Breast epithelium (tissue), 4 donors: ENCODE measurements at places on chromosomes 2 and 18.
A peak's percentile ranks its signal among the peaks of the same experiment; 100 is the strongest.

DNA sequence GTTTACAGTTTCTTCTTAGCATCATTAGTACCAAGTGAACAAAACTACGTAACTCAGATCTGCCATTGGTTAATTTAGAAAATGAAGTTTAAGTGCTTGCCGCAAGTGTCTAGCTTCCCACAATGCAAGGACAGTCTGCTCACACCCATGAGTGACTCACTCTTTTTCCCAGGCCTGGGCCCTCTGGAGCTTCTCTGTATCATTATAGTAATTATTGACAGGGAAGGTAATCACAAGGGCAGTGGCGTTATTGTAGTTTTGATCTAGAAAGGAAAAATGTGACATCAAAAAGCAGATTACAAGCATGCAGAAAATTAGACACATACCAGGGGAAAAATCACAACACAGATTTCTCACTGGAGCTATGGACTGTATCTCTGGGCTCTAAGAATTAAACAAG lies 38.5 kb downstream of the NPC1 start:
- no peak for DNase-seq

DNA sequence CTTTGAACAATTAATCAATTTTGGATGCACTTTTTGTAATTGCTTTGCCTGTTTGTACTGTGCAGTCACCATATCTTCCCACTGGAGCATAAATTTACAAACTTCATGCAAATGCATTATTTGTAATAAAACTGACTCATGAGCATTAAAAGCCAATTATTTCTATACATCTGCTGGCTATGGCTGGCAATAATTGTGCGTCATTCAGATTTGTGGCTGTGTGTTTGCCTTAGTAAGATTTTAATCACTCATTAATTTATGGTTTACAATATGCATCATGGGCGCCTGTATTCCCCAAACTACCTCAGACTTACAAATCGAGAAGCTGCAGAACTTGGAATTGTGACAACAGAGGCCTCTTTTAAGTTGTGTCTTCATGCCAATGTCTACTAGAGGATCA lies 132.4 kb upstream of the TRIB2 start:
- DNase-seq: no peak

DNA sequence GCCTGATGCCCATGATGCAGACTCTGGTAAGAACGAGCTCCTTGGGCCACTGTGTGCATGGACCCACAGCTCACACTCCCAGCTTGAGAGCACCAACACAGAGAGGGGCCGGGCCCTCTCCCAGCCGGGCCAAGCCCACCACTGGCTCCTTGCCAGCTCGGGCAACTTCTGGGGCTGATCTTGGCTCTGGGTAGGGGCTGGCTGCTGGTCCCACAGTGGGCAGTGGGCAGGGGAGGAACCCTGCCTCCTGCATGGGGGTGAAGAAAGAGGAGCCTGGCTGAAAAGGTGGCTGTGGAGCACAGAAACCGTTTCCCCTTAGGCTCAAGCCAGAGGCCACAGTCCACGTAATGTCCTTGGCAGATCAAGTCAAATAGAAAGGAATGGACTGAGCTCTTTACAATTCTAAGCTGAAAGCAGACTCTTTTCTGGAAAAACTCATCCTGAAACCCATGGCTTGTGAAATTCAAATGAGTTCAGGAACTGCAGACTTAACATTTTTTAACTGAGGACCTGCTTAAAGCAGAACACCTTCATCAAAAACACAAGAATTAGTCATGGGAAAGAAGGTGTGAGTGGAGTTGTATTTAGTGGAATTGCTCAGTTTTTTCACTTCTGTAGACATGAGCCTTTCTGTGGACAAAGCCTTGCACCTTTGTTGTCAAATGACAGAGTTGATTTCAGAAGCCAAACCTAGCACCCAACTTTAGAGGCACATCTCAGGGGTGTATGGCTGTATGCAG lies 104.9 kb downstream of the STPG4 start:
- DNase-seq: no peak

DNA sequence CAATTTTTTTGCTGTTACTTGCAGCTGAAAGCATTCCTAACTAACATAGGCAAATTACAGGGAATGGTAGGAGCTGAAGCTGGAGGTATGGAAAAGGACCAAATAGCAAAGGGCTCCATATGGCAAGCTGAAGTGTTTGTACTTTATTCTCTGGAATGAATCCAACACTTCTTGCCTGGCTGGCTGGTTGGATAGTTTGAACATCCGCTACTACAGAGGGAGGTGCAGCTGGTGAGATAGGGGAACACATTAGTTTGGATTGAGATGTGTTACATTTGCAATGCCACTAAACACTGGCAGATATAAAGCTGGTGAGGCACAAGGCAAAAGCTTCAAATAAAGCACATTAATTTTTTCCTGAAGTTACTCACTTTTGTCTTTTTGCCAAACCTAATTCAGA lies 291.5 kb downstream of the SP3 start:
- DNase-seq: no peak

DNA sequence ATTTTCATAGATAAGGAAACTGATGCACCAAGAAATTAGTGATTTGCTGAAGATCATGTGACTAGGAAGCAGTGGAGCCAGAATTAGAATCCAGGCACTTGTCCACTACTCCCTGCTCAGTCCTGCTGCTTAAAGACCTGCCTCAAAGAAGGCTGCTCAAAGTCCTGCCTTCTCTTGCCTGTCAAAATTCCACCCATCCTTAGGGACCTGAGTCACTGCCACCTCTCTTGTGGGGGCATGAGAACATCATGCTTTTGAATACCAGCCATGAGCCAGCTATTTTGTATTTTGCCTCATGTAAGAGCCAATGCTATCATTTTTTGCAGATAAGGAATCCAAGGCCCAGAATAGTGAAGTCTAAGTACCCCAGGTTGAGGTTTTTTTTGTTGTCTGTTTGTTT lies 47.1 kb downstream of the DDX1 start:
- no peak for DNase-seq

- no peak for DNase-seq
These were observed 243.9 kb downstream of the AFF3 start for GRCh38 chr2:99898336-99899048.

DNA sequence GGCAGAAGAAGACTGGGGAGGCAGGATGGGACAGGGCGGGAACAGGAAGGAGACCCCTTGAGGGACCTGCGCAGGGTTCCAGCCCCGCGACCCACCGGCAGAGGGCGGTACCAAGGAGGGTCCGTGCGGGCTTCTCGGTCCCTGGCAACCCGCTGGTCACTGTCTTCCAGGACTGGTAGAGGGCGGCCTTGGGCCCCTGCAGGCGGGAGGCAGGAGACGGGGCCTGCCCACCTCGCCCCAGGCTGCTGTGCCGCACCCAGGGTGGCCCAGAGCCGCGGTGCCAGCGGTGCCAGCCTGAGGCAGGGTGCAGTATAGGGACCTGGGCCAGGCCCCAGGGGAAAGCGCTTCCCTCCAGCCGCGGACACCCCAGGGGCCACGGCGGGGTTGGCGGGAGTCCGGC lies 34.5 kb downstream of the NEURL3 start:
- DNase-seq: no peak

- no peak for DNase-seq
These were observed 32.9 kb downstream of the CENPO start for GRCh38 chr2:24825883-24826772.

DNA sequence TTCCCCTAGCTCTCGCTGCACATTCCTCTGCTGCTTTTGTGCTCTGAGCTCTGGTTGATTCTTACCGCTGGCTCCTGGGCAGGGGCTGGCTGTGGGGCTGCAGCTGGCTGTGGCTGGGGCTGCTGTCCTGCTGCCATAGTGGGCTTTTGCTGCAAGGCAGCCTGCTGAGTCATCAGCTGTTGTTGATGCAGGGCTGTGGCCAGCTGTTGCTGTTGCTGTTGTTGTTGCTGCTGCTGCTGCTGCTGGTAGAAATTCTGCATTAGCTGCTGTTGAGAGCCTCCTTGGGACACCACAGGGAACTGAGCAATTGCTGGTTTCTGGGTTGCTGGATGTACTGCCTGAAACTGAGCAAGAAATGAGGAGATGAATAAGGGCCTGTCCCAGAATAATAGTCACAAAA lies 77.2 kb upstream of the NFU1 start:
- DNase-seq: no peak

GRCh38 chr2:73976803-73977202 lies 7.9 kb upstream of the TET3 start:
- DNase-seq: no peak

DNA sequence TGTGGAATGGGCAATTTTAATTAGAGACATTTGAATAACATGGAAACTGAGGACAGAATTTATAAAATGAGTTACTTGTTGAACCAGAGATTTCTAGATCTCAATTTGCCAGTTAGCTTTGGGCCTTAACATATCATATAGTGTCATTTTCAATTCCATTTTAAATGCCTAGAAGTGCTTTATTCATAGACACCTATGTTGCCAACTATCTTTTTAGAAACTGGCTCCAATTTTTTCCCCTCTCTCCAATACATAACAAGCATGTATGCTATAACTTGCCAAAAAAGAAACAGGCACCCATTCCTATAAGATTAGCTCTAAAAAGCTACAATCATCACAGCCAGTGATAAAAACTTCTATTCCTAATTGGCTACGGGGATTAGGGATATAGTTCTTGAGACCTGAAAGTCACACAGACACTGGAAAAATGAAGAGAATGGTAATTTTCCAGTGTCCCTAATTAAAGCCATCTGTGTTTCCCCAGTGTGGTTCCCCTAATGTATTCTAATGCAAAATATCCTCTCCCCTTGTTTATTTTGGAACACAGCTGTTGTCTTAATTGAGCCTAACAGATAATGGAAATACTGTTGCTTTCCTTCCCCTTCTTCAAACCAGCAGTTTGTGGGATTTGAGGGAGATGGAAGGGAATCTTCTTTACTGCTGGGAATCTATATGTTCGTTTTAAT lies 205.5 kb upstream of the FSHR start:
- no peak for DNase-seq

DNA sequence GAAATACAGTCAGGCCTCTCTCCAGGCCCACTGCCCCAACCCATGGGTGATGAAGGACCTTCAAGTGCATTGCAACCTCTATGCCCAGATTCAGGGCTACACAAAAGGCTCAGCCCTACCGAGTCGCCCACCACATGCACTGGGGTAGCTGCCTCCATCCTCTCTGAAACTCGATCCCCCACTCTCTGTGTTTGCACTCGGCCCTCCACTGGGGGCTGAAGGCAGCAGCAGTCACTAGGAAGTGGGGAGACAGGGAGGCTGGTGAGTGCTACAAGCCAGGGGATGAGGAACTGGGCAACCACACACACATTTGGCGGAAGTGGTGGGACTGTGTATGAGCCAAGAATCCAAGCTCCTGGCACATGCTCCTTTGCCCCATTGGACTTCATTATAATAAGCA lies 94.6 kb downstream of the CERS6 start:
- DNase-seq: no peak

GRCh38 chr2:8058652-8059051 lies 623.2 kb upstream of the ID2 start:
- no peak for DNase-seq

DNA sequence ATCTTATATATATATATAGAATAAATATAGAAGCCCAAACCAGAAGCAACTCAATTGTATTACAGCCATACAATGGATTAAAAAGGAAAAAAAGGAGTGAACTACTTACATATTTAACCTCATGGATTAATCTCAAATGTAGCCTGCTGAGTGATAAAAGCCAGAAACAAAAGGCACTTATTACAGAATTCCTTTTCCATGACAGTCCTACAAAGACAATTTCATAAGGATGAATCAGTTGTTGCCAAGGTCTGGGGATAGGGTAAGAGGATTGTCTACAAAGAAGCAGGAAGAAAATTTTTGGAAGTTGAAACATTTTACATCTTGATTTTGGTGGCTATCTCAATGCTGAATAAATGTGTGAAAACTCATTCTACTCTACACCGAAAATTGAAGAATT lies 103.9 kb upstream of the DCC start:
- no peak for DNase-seq

- peak; percentile 70 for DNase-seq
These were observed 47.5 kb downstream of the ZFP36L2 start for GRCh38 chr2:43178602-43179542.

- DNase-seq: no peak
These were observed 601.1 kb upstream of the PIK3C3 start for GRCh38 chr18:41353777-41354528.

DNA sequence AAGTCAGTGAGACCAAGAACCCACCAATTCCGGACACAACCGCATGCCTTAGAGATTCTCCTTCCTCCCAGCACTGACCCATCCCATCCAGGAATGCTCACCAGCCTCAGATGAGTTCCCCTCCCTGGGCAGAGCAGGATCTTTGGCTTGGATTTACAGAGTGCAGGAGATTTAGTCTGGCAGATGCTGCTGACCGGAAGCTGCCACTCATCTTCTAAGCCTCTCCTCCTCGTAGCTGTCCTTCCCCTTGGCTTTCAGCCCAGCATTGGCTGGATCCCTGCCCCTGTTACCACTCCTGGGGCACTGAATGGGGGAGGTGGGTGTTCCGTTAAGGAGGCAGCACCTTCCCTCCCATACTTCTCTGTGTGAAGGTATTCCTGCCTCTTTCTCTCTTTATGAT lies 53.2 kb downstream of the VWA3B start:
- peak; percentile 30 for DNase-seq

GRCh38 chr2:3572620-3573019 lies 2.4 kb upstream of the RPS7 start:
- no peak for DNase-seq

DNA sequence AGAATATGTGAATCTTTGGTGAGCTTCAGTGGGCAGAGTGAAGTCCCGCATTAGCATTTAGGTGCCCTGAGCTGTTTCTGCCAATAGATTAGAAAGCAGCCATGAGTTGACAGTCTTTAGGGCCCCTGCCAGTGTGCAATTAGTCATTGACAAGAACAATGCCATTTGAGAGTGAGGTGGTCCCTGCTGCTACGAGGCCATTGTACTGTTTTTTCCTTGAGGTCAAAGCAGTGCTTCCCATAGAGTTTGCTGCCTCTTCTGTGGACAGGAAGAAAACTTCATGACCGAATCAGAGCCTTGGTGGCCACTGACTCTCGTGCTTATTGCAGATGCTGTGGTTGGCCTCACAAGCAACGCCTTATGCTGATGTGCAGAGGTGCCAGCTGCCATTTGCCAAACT lies 102.7 kb downstream of the SH3BP4 start:
- no peak for DNase-seq

DNA sequence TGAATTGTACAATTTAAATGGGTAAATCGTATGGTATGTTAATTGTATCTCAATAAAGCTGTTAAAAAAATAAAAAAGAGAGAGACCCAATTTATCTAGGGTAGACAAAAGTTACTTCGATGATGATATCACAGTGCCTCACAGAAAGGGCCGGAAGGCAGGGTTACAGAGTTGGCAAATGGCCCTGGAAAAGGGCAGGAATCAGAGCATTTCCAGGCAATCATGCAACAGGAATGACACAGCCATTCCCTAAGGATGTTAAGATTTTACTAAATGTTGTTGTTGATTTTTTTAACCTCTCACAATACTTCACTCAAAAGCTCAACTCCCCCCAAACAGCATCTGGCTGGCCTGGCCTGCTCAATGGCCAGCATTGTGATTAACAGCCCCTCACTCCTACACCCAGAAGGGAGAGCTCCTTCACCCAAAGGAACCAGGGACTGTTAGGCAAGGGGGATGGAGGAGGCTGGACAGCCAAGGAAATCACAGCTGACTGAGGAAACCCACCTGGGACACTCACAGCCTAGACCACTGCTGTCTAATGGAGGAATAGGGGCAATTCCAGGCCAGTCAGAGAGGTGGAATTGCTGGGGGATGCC lies 7.7 kb upstream of the SP100 start:
- no peak for DNase-seq
